Stimulated activated CD4-positive, alpha-beta T cell treated with anti-CD3 and anti-CD28 coated beads, Interleukin-4, amount 100 ng/mL, for 24 hours (primary cell): ENCODE measurements at places on chromosomes 3 and 15.
A peak's percentile ranks its signal among the peaks of the same experiment; 100 is the strongest.

DNA sequence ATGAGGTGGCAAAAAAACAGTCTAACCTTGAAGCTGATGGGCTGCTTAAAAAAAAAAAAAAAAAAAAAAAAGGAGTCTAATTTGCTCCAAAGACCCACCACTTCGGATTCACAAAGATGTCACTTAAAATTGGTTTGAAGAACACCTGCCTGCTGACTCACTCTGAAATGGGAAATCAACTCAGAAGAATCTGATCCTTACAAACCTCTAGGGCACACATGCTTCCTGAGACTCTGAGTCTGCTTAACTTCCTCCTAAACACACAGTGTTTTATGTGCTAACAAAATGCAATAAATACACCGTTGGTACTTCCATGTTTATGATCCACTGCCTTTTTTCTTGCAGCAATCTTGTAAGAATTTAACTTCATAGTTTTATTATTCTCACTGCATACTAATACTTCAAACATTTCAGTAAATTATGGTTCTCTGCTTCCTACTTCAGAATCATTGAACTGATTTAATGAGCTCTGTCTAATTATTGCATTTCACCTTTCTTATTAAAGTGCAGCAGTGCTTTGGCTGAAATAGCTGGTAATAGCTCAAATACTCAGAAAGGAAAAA lies 73.0 kb upstream of the FRMD4B start:
- no peak for DNase-seq

DNA sequence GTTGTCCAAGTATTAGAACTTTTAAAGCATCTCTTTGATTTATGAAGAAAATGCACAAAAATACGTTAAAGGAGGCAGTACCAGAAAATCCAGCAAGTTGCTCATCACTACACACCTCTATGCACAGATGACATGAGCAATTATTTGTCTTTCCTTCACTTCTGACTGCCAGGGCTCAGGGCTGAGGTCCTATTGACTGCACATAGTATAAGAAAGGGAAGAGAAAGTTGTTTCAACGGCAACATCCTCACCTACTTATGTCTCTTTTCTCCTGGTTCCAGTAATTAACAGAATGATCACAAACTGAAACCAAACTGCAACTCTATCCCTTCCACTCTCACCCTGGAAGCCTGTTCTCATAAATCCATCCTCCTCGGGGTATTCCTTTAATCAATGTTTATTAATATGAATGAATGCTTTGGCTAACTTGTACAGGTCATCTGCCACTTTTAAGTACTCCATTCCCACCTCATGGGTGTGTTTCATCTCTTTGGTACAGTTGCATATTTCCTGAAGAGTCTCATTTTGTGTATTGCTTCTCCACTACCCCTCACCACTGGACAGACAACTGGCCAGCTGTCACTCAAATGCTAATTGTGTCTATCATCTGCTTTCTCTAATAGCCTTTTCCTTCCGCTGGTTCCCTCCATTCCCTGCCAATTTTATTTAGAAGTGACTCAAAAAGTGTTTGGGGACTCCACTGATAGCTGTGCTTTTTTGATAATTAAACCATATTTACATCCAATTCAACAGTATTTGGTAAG lies 34.5 kb downstream of the RAB27A start:
- no peak for DNase-seq

GRCh38 chr3:108208831-108209230 lies 13.4 kb downstream of the IFT57 start:
- DNase-seq, result no peak

- DNase-seq, result no peak
Observed at GRCh38 chr15:49062900-49063299, 16.7 kb upstream of the SECISBP2L start.

DNA sequence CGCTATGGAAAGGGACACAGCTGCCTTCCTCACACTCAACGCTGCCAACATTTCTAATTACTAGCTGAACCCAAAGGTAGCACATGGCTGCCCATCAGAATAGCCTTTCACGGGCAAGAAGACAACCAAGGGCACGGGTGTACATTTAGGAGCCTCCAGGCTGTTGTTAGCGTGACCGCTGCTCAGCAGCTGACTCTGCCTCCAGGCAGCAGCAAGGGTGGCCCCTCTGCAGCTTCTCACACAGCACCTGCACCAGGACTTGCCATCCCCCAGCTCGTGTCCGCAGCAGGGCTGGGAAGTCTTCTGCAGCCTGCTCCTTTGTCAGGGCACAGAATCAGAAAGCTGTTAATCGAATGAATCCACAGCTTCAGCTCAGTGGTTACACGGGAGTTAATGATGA lies 146.8 kb downstream of the ADAMTS17 start:
- no peak for DNase-seq

DNA sequence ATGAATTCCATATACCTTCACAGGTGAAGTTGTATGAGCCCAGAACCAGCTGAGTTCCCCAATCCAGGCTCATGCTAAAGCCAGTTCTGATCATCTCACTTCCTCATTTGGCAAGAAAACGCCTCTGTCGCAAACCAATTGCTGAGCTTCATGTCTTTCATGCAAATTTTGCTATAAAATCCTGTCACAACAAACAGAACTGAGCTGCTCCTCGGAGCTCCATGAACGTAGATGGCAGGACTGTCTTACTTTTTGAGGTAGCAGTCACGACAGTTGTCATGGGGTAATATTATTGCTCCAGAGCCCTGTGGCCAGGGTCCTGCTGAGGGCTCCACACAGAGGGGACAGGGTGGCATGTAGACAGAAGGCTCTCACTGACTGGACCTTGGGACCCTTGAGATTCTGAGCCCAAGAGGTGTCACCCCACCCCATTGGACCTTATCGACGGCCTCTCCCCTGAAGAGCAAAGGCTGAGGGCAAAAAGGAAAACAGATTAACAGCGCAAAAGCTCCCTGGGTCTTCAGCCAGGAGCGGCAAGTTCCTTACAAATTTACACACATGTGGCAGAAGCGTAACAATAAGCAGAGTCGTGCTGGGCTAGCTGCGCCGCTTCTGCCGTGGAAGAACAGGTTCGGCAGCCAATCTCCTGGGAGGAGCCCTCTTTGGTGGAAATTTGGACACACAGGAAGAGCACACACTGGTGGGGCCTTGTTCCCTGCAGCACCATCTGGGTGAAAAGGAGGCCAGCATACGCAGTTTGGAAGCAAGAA lies 249.2 kb downstream of the OPA1 start:
- DNase-seq, result no peak

GRCh38 chr3:72405943-72406566 lies 442.2 kb downstream of the SHQ1 start:
- DNase-seq, result no peak

DNA sequence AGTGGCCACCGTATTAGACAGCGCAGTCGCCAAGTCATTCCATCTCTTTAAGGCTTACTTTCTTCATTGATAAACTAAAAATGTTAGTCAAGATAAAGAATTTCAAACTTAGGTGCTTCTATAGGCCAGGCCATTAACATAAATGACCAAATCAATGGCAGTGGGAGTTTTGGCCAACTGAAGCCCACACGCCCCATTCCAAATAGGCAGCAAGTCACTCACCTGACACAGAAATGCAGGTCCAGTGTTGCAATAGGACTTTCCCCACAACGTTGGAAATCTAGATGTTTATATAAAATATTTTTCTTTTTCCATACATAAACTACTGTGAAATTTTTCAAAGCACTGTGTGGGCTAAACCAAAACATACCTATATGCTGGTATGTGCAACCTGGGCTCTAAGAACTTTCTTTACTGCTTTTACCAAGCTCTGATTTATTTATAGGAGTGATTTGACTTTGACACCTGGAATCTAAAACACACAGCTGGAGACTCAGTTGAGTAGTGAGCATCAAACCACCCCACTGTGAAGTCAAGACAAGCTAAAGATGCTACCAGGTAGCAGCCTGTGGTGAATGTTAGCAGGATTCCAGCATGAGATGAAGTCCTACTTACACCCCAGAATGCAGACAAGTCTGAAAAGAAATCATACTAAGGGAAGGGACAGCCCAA lies 15.1 kb downstream of the GOLIM4 start:
- DNase-seq, result no peak

- DNase-seq, result no peak
Observed at GRCh38 chr15:72856549-72857040, 73.0 kb upstream of the ADPGK start.

- DNase-seq, result no peak
Observed at GRCh38 chr3:97885931-97886824, 64.4 kb downstream of the CRYBG3 start.

DNA sequence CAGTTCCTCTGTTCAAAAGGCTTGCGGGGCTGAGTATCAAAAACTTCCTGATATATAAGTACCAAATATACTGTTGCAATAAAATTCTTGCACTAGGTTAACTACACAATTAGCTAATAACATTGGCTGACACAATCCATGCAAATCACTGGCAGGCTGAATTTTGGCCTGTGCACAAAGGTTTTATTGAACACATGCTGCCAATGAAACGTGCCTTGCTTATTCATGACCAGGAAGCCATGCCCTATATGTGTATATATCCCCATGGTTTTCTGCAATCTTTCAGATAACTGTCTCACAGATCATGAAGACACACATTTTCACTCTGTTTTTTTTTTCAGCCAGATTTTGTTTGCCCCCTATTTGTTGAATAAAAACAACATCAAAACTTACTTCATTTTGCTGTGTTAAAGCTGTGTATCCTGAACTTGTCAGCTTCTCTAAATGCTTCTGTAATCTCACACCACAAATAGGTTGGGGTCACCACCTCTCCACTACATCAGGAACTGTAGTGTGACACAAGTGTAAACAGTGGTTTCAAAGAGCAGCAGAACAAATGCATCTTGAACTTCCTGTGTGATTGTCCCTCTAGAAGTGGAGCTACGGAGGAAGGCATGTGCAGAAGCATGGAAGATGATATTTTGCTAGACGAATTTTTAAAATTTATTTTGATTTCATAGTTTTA lies 920.7 kb upstream of the NR2F2 start:
- no peak for DNase-seq

- DNase-seq, result no peak
Observed at GRCh38 chr15:42079401-42079908, 14.9 kb downstream of the PLA2G4D start.

GRCh38 chr3:64244011-64244942 lies 19.0 kb upstream of the PRICKLE2 start:
- no peak for DNase-seq

DNA sequence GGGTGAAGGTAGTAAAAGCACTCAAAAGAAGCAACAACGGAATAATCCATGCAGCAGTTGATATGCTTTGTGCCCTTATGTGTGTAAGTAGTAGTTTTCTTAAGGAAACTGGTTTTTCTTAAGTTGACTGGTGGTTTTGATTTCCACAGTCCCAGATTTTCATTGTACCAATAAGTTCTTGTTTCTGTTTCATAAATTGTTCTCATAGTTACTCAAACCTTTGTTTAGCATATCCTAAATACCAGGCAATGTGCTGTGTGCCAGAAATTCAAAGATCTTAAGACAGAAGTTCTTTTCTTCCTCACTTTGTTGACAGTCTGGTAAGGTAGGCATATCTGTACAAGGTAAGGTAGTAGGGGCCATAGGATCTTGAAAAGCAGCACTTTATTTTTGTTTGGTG lies 40.0 kb downstream of the DNAJC13 start:
- DNase-seq, result no peak

DNA sequence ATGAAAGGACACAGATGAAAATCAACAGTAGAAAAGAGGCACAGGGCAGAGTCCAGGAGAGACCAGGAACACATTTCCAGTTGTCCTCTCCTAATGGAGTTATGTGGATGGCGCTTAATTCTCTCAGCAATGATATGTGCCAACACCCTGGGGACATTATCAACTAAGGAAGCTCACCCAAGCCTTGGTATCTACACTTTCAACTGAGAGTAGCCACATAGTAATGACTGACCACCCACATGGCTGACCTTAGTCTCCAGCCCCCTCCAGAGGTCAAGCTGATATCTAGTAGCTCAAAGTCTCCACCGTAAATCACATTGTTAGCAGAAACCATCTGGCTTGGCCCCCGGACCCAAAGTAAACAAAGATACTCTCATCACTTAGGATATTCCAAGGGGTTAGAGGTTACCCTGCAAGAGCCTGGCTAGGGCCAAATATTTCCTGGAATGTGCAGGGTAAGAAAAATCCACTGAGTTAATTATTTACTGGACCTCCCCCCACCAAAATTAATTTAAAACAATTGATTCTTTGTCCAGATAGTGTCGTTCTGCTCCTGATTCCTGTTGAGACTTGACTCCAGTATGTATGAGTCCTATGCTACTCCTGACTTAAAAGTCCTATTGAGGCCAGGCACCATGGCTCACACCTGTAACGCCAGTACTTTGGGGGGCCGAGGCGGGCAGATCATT lies 24.8 kb downstream of the GABRR3 start:
- DNase-seq, result no peak

DNA sequence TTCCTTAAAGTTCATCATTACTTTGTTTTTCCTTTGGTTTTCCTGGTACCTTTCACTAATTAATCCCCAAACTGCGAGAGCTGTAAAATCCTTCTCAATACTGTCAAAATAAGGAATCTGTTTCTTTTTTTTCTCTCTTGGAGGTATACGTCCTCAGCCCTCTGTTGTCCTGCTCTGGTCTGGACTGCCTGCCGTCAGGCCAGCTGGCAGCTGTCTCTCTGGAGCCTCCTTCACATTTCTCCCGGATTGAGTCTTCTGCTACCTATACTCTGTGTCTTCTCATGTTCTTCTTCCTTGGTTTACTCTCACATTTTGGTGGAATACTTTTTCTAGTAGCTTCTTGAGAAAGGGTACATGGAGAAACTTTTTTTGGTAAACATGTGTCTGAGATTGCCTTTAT lies 13.8 kb downstream of the TATDN2 start:
- DNase-seq, result no peak

DNA sequence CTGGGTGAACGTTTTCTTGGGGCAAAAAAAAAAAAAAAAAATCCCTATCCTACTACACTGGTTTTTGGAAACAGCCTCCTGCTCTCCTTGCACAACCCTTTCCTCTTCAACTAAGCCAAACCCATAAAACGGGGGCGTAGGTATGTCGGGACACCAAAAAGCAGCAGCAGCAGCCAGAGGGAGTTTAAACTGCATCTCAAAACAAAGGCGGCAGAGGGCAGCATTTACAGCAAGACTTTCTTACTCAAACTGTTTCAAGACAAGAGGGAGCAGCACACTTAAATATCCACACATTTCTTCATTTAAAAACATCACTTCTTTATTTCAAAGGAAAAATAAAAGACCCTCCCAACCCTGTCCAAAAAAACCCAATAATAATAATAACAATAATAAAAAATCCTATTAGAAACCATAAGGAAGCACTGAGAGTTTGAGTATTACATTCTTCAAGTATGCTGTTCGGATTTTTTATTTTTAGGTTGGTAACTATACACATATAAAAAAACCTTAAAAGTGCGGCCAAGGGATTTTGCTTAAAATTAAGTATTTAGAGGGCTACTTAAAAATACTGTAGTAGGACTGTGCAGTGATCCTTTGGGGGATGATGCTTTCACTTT lies 43.9 kb upstream of the PLXND1 start:
- DNase-seq, result peak; percentile 62

DNA sequence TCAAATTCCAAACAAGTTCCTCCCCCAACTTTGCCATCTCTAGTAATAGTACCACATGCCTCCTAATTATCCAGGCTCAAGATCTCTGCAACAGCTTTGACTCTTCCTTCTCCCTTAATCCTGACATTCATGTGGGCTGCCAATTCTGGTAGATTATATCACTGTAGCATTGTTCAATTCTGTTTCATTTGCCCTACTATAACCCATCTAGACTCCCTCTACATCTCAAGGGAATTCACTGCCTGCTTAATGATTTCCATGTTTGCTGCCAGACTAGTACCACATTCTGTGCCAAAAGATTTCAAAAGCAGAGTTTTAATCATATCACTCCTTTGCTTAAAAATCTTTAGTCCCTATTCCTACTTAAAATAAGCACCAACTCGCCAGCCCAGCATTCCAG lies 34.6 kb upstream of the PPIB start:
- DNase-seq, result no peak

- no peak for DNase-seq
Observed at GRCh38 chr15:71572452-71573053, 237.8 kb upstream of the NR2E3 start.

GRCh38 chr15:57323806-57324589 lies 52.3 kb upstream of the CGNL1 start:
- DNase-seq, result no peak
